DMS53 (cell line): ENCODE measurements at places on chromosomes 1 and 21.
A peak's percentile ranks its signal among the peaks of the same experiment; 100 is the strongest.

DNA sequence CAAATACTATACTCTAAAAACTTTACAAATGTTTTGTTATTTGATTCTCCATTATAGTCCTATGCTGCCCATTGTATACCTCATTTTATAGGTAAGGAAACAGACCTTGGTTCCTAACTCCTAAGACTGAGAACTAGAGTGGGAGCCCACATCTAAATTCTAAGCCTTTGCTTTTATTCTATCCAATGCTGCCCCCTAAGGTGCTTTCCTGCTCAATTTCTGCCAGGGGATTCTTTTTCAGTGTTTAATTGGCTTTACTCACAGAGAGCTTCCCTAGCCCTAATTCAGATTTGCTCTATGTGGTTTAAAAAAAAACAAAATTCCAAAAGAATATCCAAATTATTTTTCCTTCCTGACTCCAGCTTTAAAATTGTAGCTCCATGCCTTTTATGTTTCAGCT is 64.5 kb downstream of the KIF14 start:
- DNase-seq = peak; percentile 10

DNA sequence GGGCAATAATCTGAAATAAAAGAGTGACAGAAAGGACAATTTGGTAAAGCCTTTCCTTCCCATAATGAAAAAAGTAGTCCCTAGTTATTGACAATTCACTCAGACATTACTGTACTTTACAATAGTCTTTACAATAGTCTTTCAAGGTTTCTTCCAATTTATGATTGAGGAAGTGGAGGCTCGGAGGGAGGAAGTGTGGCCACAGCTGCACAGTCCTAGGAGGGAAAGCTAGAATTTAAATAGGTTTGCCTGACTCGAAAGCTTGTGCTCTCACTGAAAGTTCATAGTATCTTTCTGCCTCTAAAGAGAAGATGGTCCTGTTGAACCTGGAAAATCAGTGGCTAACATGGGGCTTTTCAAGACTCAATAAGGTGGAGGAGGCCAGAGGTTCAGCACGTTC is 203.2 kb downstream of the SDCCAG8 start:
- no peak for DNase-seq

DNA sequence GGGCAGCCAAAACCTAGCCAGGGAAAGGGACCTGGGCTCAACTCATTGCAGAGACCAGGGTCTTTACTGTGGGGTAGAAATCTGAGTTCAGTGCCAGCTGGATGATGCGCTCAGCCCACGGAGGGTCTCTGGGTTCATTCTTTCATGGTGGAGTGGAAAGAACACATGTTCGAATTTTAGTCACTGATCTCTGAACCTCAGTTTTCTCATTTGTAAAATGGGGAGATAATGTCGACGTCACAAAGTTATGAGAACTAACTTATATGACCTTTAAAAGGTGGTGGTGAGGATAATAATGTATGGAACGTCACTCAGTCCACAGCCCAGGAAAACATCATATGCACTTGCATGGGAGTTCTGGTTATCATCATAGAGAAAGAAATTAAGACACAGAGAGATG is 1.2 kb upstream of the TAL1 start:
- DNase-seq = no peak

GRCh38 chr1:244154508-244154871 is 103.4 kb downstream of the ZBTB18 start:
- DNase-seq = no peak

- DNase-seq = no peak
Measured at GRCh38 chr1:156430303-156430702, 61.3 kb downstream of the RHBG start.

DNA sequence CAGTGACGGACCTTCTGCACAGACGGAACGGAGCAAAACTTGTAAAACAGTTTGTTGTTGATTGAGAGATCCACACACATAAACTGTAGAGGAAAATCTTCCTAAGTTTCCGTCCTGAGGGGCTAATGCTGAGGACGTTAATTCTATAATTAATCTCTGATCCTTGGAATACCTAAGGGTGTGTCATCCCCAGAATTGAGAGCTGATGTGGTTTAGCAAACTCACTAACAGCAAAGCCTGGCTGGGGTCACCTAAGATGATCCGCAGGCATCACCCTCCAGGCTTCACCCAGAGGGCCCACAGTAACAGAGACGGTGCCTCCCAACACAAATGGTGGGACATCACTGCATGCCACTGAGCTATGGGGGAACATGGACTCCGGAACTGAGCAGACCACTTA is 97.5 kb downstream of the SMYD2 start:
- DNase-seq = no peak
